Amniotic stem cell (primary cell): ENCODE measurements at places on chromosomes 16 and 17.

DNA sequence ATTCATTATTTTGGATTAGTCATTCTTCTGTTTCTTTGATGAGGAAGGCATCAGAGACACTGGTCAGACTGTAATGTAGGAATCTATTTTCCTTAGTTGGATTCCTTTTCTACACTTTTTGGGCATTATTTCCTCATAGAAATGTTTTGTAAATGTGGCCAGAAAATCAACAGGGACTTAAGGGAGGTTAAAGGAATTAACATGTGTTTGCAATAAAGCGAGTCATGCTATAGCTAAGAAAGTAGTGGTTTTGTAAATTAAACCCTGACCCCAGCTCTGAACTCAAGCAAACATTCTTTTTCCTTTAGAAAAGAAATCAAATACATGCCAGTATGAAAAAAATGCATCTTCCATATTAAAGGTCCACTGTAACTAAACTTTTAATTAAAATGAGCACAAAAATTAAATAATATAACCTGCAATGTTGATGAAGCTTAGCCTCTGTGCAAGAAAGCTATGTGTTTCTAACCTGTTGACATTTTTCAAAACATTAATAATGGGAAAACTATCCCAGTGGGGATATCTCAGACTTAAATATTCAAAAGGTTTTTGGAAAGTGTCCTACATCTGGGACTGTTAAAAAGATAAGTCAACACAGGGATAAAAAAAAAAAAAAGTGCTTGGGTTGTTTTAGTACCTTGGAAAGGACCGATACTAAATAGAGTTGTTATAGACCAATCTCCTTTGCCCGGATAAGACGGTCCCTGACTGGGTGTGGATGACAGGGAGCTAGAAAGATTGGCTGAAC, 428.0 kb downstream of the CA10 start:
- DNase-seq, result no peak

DNA sequence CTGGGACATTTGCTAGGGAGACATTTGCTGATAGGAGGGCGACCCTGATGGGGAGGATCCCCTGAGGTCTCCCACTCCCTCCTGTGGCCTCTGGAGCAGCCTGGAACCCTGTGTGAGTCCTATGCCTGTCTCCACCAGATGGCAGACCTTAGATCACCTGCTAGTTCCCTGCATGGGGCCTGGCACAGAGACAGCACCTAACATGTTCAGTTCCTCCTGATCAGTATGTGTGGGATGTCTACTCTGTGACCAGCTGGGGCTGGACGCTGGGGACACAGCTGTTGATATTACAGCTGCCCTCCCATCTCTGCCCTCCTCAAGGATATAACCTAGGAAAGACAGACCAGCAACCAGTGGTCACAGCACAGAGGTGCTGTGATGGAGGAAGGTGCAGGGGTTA, 1.1 kb upstream of the ADCY7 start:
- DNase-seq, result no peak

DNA sequence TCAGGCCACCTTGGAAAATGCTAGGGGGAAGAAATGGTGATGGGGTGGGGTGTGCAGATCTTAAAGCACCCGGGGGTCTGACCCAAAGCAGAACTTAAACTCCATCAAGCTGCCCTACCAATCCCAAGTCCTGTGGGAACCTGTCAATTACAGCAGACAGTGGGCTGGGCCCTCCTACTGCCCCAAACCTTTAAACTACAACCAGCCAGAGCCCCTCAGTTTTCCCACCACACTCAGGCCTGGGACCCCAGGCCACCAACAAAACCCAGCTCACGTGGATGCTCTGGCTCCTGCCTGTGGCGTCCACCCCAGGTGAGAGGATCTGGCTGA, 2.7 kb downstream of the MYO18A start:
- DNase-seq, result no peak

DNA sequence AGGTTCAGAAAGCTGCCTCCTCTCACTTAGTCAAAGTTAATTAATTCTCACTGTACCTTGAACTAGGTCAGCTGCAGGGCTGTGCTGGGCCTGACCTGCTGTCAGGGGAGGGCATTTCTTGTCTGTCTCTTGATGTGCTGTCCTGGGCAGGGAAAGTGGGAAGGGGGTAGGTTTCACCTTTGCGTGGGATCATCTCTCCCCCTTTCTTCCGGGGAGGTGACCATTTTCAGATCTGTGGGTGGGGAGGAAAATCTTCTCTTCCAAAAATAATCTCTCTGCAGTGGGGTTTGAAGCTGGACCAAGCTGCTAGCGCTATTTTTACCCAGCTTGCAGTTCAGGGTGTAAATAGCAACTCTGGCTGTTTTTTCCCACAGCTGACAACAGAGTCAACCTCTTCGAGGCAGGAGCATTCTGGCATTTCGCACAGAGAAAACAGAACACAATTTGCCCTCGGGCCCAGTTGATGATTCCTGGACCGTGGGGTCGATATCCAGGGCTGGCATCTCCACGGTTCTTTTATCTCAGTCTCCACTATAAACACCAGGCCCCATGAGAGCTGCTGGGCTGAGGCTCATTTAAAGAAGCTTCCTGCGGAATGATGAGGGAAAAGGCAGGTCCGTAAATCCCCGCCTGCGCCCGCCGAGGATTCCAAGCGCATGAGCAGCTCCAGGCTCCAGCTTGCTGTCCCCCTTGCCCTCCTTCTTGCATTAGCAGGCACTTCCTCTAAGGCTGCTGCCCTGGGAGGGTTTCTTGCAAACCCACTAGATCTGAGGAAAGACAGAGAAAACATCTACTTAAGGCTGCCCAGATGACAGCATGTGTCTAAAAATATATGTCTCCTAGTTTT, 93.9 kb downstream of the YPEL2 start:
- peak; percentile 22 for DNase-seq

GRCh38 chr16:13630374-13630773, 289.6 kb upstream of the ERCC4 start:
- DNase-seq, result no peak

- DNase-seq, result no peak
Observed at GRCh38 chr17:76841776-76842405, 26.3 kb upstream of the MGAT5B start.

DNA sequence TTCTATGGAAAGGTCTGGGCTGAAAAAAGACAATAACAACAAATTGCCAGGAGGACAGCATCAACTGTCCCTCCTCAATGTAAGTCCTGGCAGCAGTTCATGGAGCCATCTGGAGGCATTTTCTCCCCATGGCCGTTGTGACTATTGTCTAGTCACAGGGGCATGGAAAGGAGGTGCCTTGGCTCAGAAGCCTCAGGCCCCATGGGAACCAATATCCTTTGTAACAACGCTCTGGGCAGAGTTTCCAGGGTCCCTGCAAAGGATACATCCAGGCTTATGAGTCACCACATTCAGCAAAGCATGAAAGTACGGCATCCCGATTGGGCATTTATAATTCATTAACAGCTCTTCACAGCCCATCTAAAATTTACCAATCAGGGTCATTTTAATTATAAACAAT, 85.2 kb downstream of the GLG1 start:
- no peak for DNase-seq

- no peak for DNase-seq
Observed at GRCh38 chr17:34401165-34401564, 38.1 kb upstream of the CCL1 start.

GRCh38 chr17:43402567-43402966, 3.8 kb downstream of the ARL4D start:
- DNase-seq, result no peak

- no peak for DNase-seq
Observed at GRCh38 chr16:55569025-55569424, 2.5 kb downstream of the CAPNS2 start.

DNA sequence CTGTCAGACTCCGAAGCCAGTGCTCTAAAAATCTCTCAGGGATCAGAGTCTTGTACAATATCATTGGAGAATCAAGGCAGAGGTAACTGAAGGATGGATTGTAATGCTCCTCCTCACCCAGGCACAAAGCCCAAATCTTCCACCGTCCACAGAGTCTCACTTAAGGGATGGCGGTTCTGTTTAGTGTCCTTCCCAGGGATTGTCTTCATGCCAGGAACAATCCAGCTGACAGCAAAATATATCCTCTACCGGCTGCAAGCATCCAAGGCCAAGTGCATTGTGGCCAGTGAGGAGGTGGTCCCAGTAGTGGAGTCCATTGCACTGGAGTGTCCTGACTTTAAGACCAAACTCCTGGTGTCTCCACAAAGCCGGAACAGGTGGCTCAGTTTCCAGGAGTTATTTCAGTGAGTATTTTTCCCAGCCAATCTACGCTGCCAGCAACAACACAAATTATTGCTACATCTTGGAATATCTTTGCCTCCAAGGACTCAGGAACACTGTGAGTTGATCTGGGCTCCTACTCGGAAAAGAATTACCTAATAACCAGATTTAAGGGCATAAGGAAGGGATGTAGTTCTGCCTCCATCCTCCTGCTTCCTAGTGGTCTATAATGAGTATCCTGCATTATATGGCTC, 13.9 kb upstream of the ACSM1 start:
- DNase-seq, result no peak

- no peak for DNase-seq
Observed at GRCh38 chr16:27906883-27907282, 156.6 kb downstream of the GSG1L start.

DNA sequence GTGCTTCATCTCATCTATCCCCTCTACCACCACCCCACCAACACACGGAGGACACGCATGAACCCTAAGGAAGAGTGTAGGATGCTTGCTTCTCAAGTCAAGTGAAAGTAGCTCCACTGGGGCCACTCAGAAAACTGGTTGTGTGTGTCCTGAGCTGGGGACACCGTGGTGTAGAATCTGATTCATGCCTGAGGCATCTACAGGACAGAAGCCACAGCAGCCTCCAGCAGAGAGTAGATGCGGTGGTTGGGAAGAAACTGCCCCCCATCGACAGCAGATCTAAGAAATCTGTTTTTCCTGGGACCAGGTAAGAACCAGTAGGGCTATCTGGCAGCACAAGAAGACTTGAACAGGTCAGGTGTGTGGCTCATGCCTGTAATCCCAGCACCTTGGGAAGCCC, 51.9 kb upstream of the HLF start:
- DNase-seq, result no peak

DNA sequence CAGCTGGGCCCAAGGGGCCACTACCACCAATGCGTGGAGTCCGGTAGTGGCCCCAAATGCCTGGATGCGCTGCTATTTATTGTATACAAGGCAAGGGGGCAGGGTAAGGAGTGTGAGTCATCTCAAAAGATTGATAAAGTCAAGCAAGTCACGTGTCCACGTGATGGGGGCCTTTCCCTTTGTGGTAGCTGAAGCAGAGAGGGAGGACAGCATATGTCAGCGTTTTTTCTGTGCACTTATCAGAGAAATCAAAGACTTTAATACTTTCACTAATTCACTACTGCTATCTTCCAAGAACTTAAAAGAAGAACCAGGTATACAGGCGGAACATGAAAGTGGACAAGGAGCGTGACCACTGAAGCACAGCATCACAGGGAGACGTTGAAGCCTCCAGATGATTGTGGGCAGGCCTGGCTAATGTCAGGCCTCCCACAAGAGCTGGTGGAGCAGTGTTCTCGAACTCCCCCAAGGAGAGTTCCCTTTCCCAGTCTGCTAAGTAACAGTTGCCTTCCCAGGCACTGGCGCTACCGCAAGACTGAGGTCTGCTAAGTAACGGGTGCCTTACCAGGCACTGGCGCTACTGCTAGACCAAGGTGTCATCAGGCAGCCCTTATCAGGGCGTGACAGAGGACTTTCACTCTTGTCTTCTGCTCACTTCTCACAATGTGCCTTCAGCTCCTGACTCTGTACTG, 10.8 kb upstream of the ASB16 start:
- DNase-seq, result no peak

DNA sequence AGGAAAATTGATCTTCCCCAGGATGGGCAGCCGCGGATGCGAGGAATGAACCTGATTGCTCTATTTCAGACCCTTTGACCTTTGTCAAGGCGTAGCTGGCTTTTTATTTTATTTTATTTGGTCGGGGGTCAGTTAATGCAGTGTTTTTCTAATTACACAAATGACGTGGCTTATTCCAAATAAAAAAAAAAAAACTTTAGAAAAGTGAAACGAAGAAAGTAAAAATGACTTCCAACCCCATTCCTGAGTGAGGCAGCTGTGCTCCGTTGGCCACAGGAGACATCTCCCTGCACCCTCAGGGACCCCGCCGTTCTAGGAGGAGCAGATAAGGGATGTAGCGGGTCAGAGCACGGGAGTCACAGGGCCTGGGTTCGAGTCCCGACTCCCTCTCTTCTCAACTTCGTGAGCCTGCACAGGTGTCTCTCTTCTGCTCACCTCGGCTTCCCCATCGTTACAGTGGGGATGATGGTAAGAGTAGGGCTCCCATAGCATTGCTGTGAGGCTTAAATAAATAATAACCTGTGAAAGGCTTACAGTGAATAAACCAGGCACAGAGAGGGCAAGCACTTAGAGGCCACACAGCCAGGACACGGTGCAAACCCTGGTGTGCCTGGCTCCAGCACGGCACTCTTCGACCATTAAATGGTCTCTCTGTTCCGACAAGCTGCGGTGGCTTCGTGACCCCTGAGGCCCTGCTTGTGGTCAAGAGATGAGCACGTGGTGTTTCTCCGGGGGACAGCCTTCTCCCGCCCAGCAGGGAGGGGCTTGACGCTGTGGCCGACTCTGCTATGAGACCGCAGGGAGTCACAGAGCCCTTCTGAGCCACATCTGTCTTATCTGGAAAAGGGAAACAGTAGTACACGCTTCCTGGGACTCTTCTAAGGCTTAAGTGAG, 10.2 kb downstream of the FOXF1 start:
- DNase-seq, result no peak

DNA sequence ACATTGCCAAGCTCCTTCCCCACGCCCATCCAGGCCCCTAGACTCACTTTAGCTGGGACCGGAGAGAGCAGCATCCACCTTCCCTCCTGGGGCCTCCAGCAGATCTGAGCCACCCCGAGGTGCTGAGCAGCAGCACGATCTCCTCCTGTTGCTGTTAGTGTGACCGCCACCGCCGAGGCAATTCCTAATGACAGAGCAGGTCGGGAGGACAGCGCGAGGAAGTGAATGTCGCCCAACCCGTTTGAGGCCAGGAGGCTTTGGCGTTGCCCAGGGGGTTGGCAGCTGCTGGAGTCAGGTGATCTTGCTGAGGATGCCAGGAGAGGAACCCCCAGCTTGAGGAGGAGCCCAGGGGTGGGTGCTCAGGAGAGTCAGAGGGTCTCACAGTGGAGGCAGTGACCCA, at the start of gene RNF222:
Gene RNF222 (minus strand): TSS at position 192 of the 400 bp plus-strand sequence. CDS start 4,366 bp downstream, outside the sequence.
- no peak for DNase-seq

DNA sequence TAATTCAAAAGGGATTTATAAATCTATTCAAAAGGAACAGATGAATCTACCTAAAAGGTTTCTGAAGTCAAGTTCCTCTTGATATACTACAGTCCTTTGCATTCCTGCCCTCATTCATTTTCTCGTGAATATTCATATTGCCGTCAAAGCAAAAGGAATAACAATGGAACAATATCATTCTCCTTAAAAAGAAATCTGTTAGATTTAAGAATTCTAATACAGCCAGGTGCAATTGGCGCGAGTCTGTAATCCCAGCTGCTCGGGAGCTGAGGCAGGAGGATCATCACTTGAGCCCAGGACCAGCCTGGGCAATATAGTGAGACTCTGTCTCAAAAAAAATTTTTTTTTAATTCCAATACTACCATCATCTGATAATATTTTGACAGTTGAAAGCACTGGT, 130.3 kb downstream of the BRIP1 start:
- DNase-seq, result no peak

- peak; percentile 57 for DNase-seq
Observed at GRCh38 chr17:42329025-42329976, 41.0 kb downstream of the STAT5A start.

GRCh38 chr17:6570731-6571451, 14.5 kb upstream of the PITPNM3 start:
- no peak for DNase-seq

GRCh38 chr17:28846231-28846630, 3.6 kb upstream of the FAM222B start:
- no peak for DNase-seq

- peak; percentile 49 for DNase-seq
Observed at GRCh38 chr16:10121491-10121890, 60.7 kb downstream of the GRIN2A start.
